Mesenteric fat pad (tissue), 1 donor: ENCODE measurements at places on chromosomes 5 and 9.

GRCh38 chr5:58149345-58149744, 310.5 kb downstream of the PLK2 start:
- no peak for DNase-seq

- DNase-seq, result no peak
Observed at GRCh38 chr5:72189146-72189545, 81.9 kb downstream of the MAP1B start.

GRCh38 chr9:32618261-32618660, 17.2 kb downstream of the TAF1L start:
- no peak for DNase-seq

DNA sequence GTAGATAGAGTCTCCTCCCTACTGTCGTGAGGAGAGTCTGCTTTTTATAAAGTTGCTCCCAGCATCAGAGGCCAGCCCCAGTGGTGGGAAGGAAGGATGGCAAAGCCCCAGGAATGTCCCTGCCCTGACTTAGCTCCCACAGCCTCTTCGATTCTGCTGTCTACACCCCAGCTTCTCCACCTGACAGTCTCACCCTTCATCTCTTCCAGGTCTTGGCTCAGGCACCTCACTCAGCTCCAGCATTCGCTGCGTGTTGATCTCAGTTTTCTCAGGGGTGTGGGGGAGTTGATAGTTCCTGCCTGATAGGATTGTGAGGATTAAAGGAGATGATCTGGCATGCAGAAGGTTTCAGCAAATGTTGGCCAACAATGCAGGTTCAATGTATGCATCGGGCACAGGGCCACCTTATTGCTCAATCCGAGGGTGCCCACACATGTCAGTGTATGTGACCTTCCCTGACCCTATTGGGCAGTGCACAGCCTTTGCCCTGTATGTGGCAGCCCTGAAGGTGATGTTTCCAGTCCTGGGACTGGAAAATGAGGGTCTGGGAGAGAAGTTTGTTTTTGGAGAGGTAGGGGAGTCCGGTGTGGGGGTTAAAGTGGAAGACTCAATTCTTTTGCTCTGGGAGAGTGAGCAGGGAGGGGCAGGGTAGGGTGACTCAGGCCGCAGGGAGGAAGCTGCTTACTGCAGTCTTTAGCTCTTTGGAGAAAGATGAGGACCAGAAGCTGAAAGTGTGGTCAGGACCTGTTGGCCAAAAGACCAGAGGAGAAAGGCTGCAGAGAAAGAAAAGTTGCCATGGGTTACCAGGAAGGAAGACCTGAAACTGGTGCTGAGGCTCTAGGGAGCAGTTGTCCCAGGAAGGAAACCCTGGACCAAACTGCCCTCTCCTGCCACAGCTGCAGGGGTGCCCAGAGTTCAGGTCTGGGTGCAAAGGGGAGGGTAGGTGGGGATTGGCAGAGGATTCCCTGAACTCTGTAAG, 153.2 kb downstream of the MACROH2A1 start:
- peak; percentile 73 for DNase-seq

- no peak for DNase-seq
Observed at GRCh38 chr9:123107639-123108285, 74.3 kb downstream of the GPR21 start.

- DNase-seq, result no peak
Observed at GRCh38 chr9:40927260-40927631, 201.2 kb downstream of the FOXD4L6 start.
